Activated CD8-positive, alpha-beta T cell treated with anti-CD3 and anti-CD28 coated beads, Interleukin-2, amount 10 ng/mL, durations not matched to agents 7 days and 5 days (primary cell): ENCODE measurements at places on chromosomes 1 and 21.

DNA sequence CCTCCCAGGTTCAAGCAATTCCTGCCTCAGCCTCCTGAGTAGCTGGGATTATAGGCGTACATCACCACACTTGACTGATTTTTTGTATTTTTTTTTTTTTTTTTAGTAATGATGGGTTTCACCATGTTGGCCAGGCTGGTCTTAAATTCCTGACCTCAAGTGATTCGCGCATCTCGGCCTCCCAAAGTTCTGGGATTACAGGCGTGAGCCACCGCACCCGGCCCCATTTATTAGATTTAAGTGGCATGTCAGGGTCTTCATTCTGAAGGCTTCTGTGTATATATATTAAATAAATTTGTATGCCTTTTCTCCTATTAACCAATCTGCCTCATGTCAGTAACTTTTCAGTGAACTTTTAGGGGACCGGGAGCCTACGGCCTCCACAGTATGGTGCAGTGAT is 6.0 kb upstream of the CLIC4 start:
- H3K36me3 ChIP-seq: no peaks in the 10 kb centered on the region
- H3K27me3 ChIP-seq: peaks cover 8% of the 10 kb centered on the region
- DNase-seq: no peak
- H3K4me1 ChIP-seq: peaks cover 29% of the 10 kb centered on the region

DNA sequence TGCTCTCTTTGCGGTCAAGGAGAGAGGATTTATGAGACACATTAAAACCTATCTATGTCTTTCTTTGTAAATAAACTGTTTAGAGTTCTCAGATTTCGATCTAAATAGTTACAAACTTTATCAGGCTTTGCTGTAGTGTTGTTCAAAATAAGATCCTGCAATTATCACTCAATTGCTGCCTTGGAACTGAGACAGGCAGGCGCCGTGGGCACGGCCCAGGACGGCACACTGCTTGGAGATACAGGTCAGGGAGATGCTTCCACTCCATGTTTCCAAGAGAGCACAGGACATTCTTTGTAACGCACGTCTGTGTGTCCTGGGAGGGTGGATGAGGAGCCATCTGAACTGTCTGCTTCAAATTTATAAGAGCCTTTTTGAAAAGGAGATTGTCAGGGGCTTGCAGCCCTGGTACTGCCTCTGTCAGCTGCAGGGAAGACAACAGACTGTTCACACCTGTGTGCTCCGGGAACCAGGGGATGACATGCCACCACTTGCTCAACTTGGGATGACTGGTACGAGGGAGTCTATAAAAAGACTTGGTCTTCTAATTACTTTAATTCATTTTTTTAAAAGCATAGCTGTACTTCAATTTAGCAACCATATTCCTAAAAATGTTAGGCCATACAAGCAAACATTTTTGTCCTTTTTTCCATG is 472.9 kb upstream of the RUNX1 start:
- no peak overlapping the region for H3K4me3 ChIP-seq
- H3K36me3 ChIP-seq: no peaks in the 10 kb centered on the region
- DNase-seq: no peak
- no peaks in the 10 kb centered on the region for H3K27me3 ChIP-seq
- H3K4me1 ChIP-seq: peaks cover 21% of the 10 kb centered on the region

GRCh38 chr1:25031601-25031965 is 101.5 kb upstream of the RUNX3 start:
- H3K27ac ChIP-seq: no peak overlapping the region
- peak overlapping the region; percentile 65 for H3K4me3 ChIP-seq
- no peaks in the 10 kb centered on the region for H3K27me3 ChIP-seq

GRCh38 chr1:226454349-226454748 is 46.5 kb upstream of the PARP1 start:
- H3K4me1 ChIP-seq: peaks cover 15% of the 10 kb centered on the region
- no peak overlapping the region for H3K27ac ChIP-seq
- H3K36me3 ChIP-seq: no peaks in the 10 kb centered on the region
- H3K27me3 ChIP-seq: peaks cover 38% of the 10 kb centered on the region
- H3K4me3 ChIP-seq: no peak overlapping the region

GRCh38 chr1:205959789-205960188 is 16.5 kb upstream of the SLC26A9 start:
- no peak overlapping the region for H3K4me3 ChIP-seq
- peaks cover 6% of the 10 kb centered on the region for H3K4me1 ChIP-seq
- H3K27me3 ChIP-seq: peaks cover 23% of the 10 kb centered on the region
- H3K27ac ChIP-seq: no peak overlapping the region
